ENCODE measurements at places on chromosomes 5 and 9. TPM values are rescaled to one million over a fixed set of nuclear protein-coding genes. Genes with fewer than 3 reads are reported as not detected.

DNA sequence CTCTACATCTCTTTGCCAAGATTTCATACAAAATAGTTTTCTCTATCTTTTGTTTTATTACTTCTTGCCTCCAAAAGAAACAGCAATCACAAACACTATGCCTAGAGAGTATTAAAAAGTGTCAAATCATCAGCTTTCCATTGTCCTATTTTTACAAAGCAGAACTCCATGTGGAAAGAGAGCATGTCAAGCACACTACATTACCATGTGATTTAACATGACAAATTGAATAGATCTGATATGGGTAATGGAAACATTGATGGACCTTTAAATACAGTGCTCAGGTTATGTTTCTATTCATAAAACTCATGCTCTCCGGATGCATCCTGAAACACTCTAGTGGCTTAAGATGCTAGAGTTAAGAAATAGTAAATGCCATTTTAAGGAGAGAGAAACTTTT lies 791.4 kb upstream of the CTNND2 start:
- H3K4me3 ChIP-seq = no peak overlapping the region
- H3K4me1 ChIP-seq = no peaks in the 10 kb centered on the region
- no peaks in the 10 kb centered on the region for H3K36me3 ChIP-seq
- no peaks in the 10 kb centered on the region for H3K27me3 ChIP-seq
- no peak for DNase-seq
- no peak overlapping the region for H3K27ac ChIP-seq

- no peak for DNase-seq
- H3K4me3 ChIP-seq = no peak overlapping the region
- no peaks in the 10 kb centered on the region for H3K36me3 ChIP-seq
- H3K27me3 ChIP-seq = no peaks in the 10 kb centered on the region
Measured at GRCh38 chr9:7137571-7137970, 379.8 kb downstream of the KDM4C start.

DNA sequence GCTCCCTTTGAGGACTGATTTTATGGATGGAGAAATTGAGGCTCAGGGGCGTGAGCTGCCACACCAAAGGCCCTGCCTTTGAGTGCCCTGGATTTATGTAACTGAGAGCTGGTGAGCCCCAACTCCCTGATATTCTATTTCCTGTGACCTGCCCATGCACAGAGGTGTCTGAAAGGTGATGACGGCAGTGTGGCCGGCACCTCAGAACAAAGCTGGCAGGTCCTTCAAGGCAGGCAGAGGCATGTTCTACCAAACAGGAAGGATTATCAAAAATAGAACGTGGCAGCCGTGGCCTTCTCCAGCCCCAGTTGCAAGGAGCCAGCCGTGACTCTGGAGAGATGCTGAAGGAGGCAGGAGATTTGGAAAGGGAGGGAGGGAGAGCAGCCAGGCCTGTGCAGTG lies 36.2 kb downstream of the INSYN2B start:
- no peaks in the 10 kb centered on the region for H3K27me3 ChIP-seq
- H3K4me3 ChIP-seq = no peak overlapping the region
- H3K4me1 ChIP-seq = no peaks in the 10 kb centered on the region
- DNase-seq = no peak
- H3K36me3 ChIP-seq = no peaks in the 10 kb centered on the region

GRCh38 chr5:10333154-10334006 lies 20.1 kb upstream of the MARCHF6 start:
- H3K27me3 ChIP-seq = peaks cover 9% of the 10 kb centered on the region
- H3K27ac ChIP-seq = no peak overlapping the region
- peak overlapping the region; percentile 32 for H3K4me3 ChIP-seq
- no peak for DNase-seq
- H3K36me3 ChIP-seq = no peaks in the 10 kb centered on the region
- no peaks in the 10 kb centered on the region for H3K4me1 ChIP-seq

DNA sequence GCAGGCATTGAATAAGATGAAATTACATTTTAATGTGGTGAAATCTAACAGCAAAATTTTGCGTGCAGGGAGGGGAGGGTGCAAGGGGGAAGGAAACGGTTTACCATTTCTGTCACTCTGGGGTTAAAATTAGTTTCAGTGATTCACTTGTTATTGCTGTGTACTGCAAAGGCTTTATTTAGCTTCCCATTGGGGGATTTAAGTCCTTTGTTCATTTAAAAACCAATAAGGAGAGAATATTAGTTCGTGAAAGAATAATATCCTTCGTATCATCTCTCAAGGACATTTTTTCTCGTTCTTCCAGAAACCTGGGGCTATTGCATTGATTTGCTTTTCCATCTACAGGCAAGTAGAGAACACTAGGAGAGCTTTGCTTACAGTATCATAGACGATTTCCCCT lies 667.8 kb upstream of the RGMB start:
- no peaks in the 10 kb centered on the region for H3K4me1 ChIP-seq
- H3K36me3 ChIP-seq = no peaks in the 10 kb centered on the region
- H3K4me3 ChIP-seq = no peak overlapping the region
- no peak for DNase-seq
- no peak overlapping the region for H3K27ac ChIP-seq

RMI1 gene
- total RNA-seq = 29.3 TPM

- peaks cover 5% of the 10 kb centered on the region for H3K4me1 ChIP-seq
- no peak for DNase-seq
- H3K4me3 ChIP-seq = no peak overlapping the region
- no peak overlapping the region for H3K27ac ChIP-seq
- no peaks in the 10 kb centered on the region for H3K27me3 ChIP-seq
Measured at GRCh38 chr5:159463590-159464321, 133.5 kb upstream of the IL12B start.

ARID3C gene
- total RNA-seq = 0.22 TPM

- peaks cover 11% of the 10 kb centered on the region for H3K36me3 ChIP-seq
- H3K4me3 ChIP-seq = peak overlapping the region; percentile 83
- no peak for DNase-seq
Measured at GRCh38 chr9:129037767-129038098, 1.3 kb downstream of the MIGA2 start.

GRCh38 chr9:114799925-114800324 lies 5.9 kb downstream of the TNFSF15 start:
- no peaks in the 10 kb centered on the region for H3K27me3 ChIP-seq
- H3K36me3 ChIP-seq = no peaks in the 10 kb centered on the region
- H3K27ac ChIP-seq = no peak overlapping the region
- no peaks in the 10 kb centered on the region for H3K4me1 ChIP-seq
- H3K4me3 ChIP-seq = no peak overlapping the region

C5orf58 gene
- total RNA-seq = not detected

- DNase-seq = no peak
- H3K36me3 ChIP-seq = no peaks in the 10 kb centered on the region
- no peak overlapping the region for H3K27ac ChIP-seq
- no peaks in the 10 kb centered on the region for H3K4me1 ChIP-seq
Measured at GRCh38 chr5:112248623-112249022, 170.5 kb downstream of the EPB41L4A start.

GRCh38 chr9:17135295-17136160 lies 688 bp downstream of the CNTLN start:
- no peaks in the 10 kb centered on the region for H3K4me1 ChIP-seq
- H3K36me3 ChIP-seq = no peaks in the 10 kb centered on the region
